AML-193 (cell line): ENCODE measurements at places on chromosomes 13 and 19.
A peak's percentile ranks its signal among the peaks of the same experiment; 100 is the strongest.

DNA sequence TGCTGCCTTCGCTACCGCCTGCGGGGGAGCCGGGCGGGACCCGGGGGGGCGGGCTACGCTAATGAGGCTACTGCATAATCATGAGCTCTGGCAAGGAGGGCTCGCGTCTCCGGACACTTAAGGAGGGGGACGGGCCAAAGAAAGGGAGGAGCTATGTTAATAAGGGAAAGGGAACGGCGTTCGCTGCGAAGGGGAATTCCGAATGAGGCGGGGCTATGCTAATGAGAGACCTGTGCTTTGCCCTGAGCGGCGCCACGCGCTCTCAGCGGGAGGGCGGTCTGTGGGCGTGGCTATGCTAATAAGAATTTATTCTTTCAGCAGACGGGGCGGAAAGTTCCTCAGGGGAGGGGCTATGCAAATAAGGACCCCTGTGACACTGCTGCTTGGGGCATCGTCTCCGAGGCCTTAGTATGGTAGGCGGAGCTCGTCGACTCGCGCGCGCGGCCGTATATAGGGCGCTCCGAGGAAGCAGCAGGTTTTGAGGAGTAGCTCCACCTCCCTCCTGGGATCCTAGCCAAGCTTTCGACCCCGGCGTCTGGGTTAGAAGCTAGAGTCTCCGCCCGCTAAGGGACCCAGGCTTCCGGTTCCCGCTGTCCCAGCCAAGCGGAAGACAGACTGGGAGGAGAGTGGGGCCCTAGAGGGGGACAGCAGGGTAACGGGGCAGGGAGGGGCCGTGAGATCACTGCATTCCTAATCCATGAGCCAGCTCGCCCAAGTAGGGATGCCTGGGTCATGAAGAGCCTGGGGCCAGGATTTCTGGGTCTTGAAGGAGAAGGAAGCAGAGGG, at the start of gene RRAS:
RRAS (minus strand) TSS at position 31 of the 786 bp plus-strand sequence. CDS start 45 bp downstream, outside the sequence.
- peak; percentile 99 for DNase-seq

DNA sequence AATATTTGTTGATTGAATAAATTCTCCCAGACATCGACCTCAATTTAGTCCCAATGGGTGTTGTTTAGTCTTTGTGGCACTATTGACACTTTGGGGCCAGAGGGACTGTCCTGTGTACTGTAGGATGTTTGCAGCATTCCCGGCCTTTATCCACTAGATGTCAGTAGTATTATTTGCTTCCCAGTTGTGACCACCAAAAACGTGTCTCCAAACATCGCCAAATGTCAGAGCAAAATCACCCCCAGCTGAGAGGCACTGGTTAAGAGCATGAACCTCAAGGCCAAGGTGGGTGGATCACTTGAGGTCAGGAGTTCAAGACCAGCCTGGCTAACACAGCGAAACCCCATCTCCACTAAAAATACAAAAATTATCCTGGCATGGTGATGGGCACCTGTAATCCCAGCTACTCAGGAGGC, 15.4 kb downstream of the NLRP12 start:
- DNase-seq = peak; percentile 66

DNA sequence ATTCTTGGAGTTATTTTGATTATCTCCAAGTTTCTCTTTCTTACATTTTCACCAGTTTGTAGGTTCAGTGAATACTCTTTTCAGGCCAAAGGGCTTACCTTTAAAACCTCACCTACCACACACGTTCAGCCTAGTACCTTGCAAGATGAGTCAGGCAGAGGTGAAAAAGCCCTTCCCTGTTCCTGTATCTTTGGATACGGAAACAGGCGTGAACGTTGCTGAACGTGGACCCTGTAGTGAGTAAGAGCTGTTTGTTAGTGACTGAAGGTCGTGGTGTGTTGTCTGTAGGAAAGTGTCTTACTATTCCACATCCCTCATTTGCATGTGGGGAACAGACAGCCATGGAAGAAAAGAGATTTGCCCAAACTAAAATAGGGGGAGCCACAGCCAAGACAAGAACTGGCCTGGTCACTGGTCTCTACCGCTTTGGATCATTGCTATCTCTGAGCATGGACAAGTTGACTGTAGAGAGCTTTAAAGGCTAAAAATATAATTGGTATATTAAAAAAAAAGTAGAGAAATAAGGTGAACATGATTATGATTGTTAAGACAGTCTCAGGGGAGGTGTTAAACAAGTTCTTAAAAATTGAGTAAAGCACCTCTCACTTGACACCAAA, 3.5 kb downstream of the CEBPG start:
- no peak for DNase-seq

GRCh38 chr19:11338569-11339253, 746 bp downstream of the RAB3D start:
- DNase-seq = no peak

GRCh38 chr19:13979244-13979615, 26.9 kb downstream of the RFX1 start:
- no peak for DNase-seq

- DNase-seq = no peak
Measured at GRCh38 chr13:49740870-49741269, 49.6 kb upstream of the EBPL start.

DNA sequence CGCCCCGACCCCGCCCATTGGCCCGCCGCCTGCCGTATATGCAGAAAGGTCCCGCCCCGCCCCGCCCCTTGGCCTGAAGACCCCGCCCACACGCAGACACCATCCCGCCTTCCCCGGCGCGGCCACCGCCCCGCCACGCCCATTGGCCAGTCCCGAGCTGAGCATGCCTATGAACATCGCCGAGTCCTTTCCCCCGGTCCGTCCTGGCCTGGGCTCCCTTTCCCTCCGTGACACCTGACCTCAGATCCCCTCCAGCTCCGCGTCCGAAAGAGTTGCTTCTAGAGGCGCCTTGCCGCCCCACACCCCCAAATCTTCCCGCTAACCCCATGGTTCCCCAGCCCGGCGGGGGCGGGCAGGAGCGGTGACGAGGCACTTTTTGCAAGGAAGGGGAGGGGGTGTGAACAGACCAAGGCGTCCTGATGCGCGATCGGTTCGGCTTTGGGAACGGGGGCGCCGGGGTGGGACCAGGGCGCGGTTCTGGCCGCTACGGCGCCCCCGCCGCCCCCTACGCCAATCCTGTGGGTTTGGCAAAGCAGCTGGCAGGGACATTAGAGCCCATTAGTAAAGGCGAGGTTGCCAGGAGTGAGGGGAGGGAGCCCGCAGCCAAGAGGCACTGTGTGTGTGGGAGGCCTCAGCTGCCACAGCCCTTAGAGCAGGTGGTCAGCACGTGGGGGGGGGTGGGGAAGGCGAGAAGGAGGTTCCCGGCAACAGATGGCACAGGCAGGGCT, 406 bp upstream of the NUMBL start:
- peak; percentile 74 for DNase-seq

DNA sequence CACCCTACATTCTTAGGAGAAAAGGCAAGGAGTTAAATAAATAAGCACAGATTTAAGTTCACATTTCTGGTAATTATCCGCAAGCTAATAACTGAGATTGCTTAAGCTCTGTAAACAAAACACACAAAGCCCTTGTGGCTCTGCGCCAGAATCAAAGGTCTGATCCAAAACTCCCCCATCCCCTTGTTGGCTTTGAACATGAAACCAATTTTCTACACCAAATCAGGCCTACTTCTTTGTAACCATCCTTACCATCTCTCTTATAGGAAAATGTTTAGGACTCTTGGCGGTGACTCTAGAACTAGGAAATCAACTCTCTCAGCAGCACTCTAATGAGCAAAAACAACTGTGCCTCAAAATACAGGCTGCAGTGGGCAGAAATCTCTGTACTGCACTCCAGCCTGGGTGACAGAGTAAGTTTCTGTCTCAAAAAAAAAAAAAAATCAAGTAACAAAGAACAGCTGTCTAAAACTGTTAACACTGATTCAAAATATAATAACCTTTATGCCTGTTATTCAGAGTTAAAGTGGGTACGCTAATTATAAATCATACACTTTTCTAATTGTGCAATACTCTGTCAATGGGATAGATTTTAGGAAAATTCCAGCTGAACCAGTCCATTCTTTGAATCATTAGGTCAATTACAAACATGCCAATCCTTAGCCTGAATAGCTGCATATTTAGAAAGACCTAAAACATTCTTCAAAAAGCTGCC, 25.8 kb downstream of the ABCC4 start:
- no peak for DNase-seq

GRCh38 chr13:32504263-32504662, 34.3 kb downstream of the N4BP2L2 start:
- no peak for DNase-seq

- DNase-seq = no peak
Measured at GRCh38 chr13:51067706-51068105, 43.4 kb downstream of the C13orf42 start.

DNA sequence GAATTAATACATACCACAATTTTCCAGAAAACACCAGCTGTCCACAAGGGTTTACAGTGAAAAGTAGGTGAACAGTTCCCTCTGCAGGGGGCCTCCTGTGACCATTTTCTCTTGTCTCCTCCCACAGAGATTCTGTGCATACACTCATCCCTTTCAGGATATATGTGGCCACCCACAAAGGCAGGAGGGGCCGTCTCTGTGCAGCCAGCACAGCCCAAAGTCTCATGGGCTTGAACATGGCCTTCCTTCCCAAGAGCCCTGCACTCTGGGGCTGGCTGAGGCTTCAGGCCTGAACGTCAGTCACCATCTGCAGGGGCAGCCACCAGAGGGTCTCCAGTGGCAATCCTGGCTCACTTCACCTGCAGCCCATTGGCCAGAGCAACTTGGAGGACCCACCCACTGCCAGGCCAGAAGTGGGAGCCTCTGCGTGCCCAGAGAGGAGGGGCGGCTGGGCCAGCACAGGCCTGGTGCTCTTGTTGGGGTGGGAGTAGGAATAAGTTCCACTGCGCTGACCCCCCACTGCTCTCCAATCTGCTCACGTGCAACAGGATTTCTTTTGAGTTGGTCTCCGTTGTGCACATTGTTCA, 25.1 kb downstream of the TMEM161A start:
- DNase-seq = no peak

DNA sequence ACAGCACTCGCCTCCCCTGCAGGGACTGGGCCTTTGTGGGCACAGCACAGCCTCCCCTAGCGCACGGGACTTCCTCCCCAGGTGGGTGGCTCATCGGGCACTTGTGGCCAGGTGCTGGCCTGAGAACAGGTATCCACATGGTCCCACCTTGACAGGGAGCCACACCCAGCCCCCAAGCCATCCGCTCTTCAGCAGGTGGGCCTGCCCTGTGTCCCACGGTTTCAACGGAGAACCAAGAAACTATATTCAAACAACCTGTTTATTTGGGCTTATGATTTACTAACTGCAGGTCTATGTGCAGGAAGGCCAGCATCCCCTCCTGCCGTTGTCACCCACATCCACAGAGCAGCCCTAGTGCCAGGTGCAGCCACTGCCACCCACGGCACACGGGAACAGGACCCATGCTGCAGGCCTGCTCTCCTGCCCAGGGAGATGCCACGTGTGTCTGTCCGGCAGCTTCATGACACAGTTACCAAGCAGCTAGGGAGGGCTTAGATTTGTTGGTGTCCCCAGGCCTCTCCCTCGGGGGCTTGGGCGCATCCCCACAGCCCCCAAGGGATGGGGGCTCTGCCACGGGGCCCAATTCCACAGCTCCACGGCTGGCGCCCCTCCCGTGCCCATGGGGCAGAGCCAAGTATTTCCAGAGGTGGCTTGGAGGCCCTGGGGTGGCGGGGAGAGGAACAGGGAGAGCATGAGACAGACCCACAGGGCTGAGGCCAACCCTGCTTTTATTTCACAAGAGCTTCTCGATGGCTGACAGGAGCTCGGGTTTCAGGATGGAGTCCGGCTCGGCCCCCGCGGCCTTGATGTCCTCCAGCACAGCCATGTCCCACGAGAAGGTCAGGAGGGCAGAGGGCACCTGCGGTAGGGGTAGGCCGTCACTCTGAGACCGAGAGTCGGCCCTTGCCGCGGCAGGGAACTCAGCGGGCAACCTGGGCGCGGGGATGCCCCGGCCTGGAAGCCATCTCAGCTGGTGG, 12.5 kb downstream of the UBXN6 start:
- no peak for DNase-seq

GRCh38 chr13:48901781-48902180, 73.9 kb upstream of the FNDC3A start:
- peak; percentile 97 for DNase-seq

- DNase-seq = no peak
Measured at GRCh38 chr13:46893221-46893740, 3.6 kb downstream of the HTR2A start.

DNA sequence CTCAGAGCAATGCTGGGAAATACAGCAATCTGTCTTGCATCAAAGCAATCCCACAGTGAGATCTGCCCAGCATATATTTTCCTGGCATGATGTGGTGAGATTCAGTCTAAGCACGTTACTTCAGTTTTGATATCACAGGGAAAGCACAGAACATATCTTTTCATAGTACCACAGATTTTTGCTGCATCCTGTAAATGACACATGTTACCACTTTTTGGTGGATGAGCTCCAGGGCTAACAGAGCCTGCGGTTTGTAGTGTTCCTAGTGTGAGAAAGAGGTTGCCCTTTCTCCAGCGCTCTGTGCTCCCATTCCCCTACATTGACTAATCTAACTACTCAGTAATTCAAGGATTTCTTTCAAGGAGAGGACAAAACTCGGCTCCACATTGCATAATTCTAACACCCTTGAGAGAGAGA, 409.0 kb downstream of the GPC6 start:
- DNase-seq = no peak

- DNase-seq = peak; percentile 97
Measured at GRCh38 chr19:7337380-7338194, 11.2 kb upstream of the ARHGEF18 start.

DNA sequence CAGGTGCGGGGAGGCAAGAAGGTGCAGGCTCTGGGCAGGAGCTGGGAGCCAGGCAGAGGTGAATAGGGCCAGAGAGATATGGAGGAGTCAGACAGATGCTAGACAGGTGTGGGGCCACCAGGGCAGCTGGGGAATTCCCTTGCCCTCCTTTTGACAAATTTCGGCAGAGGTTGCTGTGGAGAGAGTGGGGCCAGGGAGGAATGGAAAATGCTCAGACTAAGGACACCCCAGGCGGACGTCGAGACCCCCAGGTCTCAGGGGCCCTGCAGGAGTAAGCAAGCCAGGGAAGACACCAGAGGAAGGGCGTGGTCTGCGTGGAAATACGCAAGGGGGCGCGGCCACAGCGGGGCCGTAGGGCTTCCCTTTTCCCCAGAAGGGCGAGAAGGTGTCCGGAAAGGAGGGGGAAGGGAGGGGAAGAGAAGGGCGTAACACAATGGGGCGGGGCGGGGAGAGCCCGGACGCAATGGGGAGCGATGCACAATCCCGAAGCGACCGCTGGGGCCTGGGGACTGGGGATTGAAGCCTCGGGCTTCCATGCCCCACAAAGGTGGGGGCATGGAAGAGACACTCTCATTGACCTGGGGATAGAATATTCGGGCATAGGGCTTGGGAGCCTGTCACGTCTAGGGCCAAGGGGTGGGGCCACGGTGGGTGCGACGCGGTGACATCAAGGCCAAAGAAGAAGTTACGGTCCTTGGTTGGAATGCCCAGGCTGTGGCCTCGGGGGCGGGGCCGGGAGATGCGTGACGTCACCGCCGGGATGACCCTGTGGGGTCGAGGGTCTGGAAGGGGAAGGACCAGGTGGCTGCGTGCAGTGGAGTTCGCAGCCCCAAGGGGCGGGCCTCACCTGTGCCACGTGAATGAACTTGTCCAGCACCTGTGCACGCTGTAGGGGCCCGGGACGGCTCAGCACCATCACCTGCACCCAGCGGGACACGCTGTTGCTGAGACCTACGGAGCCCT, 8.2 kb downstream of the RASGRP4 start:
- peak; percentile 71 for DNase-seq

GRCh38 chr13:59352600-59352999, 811.1 kb downstream of the DIAPH3 start:
- no peak for DNase-seq
